D721Med (cell line): ENCODE measurements at places on chromosomes 6 and 20.

GRCh38 chr6:115220551-115221159 lies 840.0 kb downstream of the FRK start:
- DNase-seq = no peak

DNA sequence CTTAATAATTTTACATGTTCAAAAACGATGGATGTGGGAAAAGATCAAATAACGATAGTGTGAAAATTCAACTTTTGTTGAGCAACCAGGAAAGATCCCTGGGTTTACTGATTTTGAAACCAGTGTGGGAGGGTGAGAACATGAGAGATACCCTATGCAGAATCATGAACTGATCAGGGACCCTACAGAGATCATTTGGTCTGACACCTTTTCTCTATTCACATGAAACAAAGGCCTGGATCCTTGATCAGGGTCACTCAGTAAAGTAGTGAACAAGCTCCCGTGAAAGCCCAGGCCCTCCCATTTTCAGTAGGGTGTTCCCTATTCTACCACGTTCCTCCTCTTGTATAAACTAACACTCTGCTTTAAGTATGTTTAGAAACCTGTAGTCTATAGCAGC lies 60.5 kb upstream of the DUSP22 start:
- DNase-seq = no peak

DNA sequence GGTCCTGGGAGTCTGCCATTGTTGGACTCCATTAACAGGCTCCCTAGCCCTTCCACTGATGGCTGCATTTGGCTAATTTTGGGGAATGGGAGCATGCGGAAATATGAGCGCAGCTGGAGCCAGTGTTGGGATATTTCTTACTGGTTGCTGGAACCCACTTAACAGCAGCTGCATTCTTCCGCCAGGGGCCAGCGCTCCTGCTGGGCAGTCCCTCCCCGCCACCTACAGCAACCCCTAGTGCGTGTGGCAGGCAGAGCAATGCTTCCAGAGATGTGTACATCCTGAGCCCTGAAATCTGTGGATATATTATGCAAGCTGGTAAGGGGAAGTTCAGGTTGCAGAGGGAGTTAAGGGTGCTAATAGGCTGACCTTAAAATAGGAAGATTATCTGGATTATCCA lies 16.4 kb downstream of the CST8 start:
- DNase-seq = no peak

DNA sequence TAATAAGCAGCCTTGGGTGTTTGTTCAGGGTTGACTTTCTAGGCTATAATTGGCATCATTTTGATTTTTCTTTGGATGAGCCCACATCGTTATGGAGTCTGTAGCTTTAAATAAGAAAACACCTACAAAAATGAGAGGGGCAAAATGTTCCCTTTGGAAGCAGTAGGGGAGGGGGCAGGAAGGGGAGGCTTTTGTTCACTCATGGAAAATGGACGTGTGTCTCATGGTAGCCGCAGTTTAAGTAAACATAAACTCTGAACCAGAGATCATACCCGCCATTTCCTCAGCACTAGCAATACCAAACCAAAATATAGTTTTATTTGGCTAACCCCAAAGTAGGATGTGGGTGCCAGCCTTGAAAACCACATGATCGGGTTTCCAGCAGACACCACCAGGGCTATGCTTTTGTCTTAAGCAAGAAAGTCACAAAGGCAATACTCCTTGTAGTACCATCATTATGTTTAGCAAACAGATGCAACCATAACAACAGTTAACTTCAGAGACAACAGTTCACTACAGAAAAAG lies 572.5 kb upstream of the JAG1 start:
- no peak for DNase-seq

DNA sequence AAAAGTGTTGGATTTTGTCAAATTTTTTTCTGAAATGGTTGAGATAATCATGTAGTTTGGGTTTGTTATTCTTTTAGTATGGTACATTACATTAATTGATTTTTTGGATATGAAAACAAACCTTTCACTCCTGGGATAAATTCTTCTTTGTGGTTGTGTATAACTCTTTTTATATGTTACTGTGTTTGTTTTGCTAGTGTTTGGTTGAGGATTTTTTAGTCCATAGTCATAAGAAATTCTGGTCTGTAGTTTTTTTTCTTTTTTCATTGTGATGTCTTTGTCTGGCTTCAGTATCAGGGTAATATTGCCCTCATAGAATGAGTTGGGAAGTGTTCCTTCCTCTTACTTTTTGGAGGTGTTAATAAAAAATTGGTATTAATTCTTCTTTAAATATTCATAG lies 122.2 kb upstream of the ATXN1 start:
- DNase-seq = no peak

DNA sequence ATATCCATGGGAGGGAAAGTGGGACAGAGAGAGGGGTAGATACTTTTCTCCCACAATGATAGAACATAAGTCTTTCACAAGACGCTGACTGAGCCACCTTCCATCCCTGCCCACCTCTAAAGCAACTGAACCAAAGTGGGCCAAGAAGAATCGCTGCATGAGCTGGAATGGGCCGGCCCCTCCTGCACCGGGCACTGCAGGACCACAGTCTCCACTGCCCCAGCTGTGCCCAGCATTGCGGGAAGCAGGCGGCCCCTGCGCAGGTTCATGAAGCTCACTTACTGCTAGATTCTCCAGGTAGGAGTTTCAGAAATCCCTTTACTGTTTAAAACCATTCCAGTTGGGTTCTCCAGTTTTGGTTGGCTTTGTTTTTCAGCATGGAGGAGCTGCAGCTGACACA lies 32.0 kb upstream of the CST7 start:
- no peak for DNase-seq

DNA sequence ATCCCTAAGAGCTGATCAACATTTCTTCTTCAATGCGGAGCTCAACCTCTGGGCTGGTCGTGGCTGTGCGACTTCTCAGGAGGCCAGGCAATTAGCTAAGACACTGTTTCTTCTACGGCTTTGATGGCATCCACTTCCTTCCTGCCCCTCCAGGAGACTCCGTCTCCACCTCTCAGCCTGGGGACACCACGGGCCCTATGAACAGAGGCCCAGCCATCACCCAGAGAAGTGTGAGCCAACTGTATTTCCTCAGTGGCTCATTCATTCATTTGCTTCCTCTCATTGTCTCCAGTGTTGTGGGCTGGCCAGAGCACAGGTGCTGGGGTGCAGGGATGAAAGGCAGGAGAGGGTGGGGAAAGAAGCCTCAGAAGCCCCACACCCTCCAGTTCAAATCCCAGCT lies 51.8 kb upstream of the APCDD1L start:
- DNase-seq = no peak

DNA sequence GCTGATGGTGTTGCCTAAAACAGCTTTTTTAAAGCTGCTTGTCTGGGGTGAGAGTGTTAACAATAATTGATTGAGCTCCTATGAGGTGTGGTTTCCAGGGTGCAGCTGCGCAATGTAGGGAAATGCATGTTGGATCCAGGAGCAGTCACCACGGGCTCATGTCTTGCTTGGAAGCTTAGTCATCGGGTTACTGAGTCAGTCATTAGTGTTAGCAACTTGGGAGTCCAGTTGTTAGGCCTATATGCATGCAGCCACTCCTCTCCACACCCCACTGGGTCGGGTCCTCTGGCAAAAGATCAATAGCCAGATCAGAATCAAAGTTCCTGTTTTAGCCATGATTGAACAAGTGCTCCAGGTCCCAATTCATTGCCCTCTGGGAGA lies 271.7 kb upstream of the CHD6 start:
- peak; percentile 45 for DNase-seq
